CD4-positive, alpha-beta T cell treated with Interleukin-21 for 1 hour (primary cell): ENCODE measurements at places on chromosomes 11 and 22.

GRCh38 chr11:128222245-128222884 is 365.0 kb downstream of the ETS1 start:
- DNase-seq: no peak

DNA sequence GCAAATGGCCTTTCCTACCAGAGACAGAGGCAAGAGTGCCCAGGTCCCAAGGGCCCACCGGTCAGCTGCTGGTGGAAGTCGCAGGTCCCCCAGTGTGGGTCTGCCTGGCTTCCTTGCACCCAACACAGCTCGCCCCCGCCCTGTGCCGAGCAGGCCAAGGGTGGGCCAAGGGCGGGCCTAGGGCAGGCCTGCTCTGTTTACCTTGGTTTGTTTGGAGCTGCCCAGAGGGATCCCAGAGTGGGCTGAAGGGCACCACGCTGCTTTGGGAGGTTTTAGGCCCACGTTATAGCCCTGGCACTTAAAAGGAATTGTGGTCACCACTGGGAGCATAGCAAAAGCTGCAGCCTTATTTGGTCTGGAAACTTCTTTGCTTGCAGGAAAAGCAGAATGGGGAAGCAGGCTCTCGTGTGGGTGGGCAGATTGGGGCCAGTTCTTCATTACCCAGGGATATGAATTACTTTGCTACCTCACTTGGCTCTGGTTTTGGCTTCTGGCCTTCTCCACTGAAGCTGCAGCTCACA is 38.0 kb downstream of the MRGPRD start:
- no peak for DNase-seq

- DNase-seq: no peak
Measured at GRCh38 chr22:20956258-20957101, 10.6 kb upstream of the AIFM3 start.

DNA sequence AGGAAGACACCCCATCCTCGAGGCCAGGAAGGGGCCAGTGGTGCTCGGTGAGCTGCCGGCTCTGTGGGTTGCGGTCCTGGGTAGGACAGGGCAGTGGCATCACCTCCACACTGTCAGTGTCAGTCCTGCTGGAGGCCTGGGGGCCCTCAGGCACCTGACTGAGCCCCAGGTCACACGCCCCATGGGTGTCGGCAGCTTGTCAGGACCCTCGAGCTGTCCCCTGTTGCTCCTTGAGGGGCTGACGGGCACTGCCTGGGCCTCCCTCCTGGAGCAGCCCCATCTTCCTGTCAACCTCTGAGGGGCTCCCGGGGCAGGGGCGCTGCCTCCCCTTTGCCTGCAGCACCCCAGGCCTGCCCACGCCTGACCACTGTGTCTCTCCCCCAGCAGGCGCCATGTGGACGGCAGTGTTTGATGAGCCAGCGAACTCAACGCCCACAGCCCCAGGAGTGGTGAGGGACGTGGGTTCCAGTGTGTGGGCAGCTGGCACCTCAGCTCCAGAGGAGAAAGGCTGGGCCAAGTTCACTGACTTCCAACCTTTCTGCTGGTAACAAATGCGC is 35.4 kb downstream of the SBF1 start:
- DNase-seq: no peak

GRCh38 chr22:39777716-39778454 is 115.7 kb downstream of the ENTHD1 start:
- DNase-seq: no peak

- DNase-seq: no peak
Measured at GRCh38 chr11:69253028-69253427, 40.9 kb upstream of the MYEOV start.

DNA sequence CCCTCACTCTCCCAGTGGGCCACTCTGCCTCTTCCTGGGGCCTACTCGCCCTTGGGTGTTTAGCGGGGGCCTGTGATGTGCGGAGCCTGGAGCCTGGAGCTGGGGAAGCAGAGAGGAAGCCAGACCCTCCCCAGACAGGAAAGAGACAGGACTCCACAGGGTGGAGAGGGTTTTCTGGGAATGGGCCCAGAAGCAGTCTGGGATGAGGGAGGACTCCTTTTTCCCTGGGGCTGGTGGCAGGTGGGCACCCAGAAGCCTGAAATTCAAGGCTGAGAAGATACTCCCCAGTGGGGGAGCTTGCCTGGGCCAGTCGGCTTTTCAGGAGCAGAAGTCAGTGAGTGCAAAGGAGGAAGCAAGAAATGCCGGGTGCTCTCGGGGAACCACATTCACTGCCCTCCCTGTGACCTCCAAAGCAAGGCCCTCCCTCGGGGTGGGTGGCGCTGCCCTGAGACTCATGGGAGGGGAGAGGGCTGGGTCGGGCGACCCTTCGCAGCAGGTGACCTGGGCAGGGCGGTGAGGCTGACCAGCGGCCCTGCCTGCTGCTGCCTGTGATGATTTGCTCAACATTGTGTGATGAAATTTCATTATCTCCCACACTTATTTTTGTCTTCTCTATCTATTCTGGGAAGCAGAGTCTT is 1377.4 kb downstream of the BRD1 start:
- no peak for DNase-seq

DNA sequence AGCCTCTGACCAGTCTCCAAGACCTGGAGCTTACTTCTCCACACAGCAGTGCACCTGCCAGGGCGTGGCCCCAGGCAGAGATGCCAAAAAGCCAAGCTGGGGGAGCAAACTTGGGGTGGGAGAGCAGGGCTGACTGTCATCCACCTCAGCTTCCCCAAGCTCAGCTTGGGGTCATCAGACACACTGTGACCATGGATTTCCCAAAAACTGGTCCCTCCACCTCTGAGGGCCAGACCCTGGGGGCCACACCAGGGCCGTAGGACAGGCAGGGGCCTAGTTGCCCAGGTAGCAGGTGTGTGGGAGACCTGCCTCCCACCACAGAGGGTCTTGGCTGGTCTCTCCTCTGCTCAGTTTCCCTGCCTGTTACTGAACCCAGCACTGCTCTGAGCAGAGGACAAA is 30.6 kb downstream of the ARVCF start:
- DNase-seq: no peak

- DNase-seq: no peak
Measured at GRCh38 chr11:18367431-18367830, 26.9 kb upstream of the LDHA start.

DNA sequence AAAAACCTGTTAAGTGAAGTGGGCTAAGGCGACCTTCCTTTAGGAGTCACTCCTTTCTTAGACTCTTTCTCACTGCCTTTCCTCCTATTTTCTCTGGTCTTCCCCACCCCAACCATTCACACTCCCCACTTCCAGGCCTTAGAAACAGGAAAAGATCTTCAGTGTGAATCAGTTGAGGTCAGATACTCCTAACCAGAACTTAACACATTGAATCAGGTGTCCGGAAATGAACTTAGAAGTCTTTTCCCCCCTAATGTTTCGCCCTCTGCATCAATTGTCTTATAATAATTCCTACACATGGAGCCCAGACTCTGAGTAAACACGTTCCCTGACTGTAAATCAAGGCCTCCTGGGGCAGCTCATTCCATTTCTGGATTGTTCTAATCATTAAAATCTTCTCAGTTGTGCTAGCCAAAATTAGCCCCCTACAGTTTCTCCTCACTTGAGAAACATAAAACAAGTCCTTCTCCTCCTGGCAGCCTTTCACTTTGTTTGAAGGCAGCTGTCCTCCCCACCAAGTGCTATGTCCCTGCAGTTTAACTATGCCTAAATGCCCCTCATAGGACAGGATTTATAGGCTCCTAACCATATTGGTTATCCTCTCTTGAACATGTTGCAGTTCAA is 32.7 kb upstream of the USP47 start:
- no peak for DNase-seq

DNA sequence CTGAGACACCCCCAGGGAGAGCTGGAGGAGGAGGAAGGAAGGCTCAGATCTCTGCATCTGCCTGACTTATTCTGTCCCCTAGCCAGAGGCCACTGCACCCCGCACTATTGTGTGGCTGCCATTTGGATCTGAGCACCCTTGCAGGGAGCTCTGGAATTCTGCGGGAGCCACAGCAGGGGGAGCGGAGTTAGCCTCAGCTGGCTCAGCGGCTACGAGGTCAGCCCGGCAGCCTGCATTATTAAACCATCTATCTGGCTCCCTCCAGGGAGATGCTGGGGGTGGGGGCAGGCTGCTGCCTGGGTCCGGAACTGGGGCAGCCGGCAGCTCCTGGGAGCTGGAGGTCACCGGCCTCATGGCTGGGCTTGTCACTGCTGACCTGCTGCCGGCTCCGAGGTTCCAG is 6.5 kb upstream of the ELFN2 start:
- no peak for DNase-seq
